ENCODE measurements at places on chromosomes 6 and 20. TPM values are rescaled to one million over a fixed set of nuclear protein-coding genes. Genes with fewer than 3 reads are reported as not detected.

Gene SUMO4
- 2.4 TPM for total RNA-seq

Gene RIPPLY2
- not detected for total RNA-seq

Gene PGC
- not detected for total RNA-seq

GRCh38 chr20:53736757-53737395 lies 143.2 kb upstream of the ZNF217 start:
- DNase-seq: no peak

DNA sequence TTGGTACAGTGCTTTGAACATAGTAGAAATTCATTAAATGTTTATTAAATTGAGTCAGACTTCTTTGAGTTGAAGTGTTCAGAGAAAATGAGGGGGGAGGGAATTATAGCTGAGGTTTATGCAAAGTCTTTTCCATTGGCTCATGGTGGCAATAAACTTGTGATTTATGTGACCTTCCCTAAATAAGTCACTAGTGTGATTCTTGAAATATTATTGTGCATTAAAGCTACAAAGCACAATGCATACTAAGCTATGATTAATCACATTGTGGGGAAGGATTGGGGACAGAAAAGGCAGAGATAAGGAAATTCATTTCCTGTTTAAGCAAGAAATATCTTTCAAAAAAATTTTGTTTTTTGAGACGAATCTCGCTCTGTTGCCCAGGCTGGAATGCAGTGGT lies 877.5 kb downstream of the TFAP2A start:
- DNase-seq: no peak

GRCh38 chr6:54426995-54427394 lies 118.8 kb downstream of the TINAG start:
- no peak for DNase-seq

GRCh38 chr6:130240232-130240631 lies 17.5 kb upstream of the SAMD3 start:
- DNase-seq: no peak

- DNase-seq: no peak
Measured at GRCh38 chr6:3247255-3248146, 11.2 kb upstream of the PSMG4 start.

DNA sequence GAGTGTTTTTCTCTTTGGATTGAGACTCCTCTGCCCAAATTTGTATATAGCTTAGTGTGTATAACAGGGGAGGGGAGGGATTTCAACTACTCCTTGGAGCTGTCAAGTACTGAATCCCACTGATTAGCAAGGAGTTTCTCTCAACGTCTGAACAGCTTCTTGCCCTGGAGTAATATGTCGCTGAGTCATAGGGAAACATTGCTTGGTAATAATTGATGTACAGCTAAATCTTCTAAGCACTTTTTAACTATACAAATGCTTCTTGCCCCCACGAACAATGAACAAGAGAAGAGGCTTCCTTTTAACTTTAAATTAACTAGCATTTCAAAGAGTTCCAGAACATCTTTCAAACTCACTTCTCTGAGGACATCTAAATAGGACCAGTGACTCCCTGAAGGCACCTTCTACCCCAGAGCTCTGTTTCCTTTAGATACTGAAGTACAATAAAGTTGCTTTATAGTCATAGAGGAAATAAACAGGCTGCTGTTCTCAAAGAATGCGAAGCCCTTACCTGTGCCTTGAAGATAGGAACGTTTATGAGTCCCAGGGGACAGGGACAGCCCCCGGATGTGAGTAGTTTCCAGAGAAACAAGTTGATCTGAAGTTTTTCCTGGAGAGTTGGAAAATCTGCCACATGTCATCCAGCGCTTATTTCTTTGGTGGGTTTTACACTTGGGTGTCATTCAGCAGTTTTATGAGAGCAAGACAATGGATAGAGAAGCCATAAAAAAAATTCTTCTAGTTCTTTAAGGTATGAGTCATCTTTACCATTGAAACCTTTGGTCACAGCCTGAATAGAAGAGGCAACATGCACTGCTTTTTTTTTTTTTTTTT lies 462.5 kb upstream of the BTBD3 start:
- DNase-seq: no peak

- DNase-seq: no peak
Measured at GRCh38 chr6:82872185-82872584, 193.5 kb downstream of the UBE3D start.

DNA sequence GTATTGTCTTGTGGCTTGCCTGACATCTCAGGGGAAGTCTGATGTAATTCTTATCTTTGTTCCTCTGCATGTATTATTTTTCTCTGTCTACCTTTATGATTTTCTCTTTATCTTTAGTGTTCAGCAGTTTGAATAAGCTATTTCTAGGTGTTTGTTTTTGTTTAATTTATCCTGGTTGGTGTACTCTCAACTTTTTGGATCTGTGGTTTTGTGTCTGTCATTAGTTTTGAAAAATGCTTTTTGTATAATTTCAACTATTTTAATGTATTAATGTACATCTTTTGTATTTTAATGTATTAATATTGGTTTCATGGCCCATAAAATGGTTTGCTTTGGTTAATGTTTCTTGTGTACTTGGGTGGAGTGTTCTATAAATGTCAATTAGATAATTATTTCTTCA lies 15.9 kb upstream of the APCDD1L start:
- no peak for DNase-seq

DNA sequence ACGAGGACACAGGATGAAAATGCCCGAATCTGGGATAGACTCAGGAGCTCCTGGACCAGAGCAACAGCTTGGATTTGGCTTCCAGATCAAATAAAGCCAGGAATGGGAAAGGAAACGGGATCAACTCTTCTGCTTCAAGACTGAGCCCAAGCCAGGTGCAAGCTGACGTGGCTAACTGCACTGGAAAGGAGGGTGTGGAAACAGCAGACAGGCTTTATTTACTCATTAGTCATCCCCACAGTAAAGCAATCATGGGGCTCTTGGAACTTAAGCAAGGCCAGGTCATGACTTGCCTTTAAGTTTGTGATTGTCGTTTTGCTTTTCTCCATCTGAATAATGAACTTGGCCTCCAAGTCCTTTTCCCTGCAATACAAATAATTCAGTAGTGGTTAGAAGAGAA lies 45.2 kb downstream of the KIF16B start:
- no peak for DNase-seq

DNA sequence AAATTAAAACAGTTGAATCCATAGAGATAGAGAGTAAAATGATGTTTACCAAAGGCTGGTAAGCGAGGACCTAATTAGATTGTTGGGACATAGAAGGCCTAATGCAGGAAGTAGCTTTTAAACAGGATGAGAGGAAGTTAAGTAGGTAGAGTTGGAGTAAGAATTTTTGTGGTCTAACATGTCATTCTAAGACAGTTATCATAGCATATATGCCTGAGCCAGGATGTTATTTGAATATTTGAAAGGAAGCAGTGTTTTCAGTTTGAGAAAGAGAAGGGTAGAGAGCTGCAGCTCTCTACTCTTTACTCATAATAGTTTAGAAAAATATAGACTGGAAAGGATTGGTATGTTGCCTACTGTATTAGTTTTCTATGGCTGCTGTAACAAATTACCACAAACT lies 121.6 kb downstream of the MEI4 start:
- DNase-seq: no peak

GRCh38 chr6:111276335-111276734 lies 189.0 kb downstream of the SLC16A10 start:
- no peak for DNase-seq

DNA sequence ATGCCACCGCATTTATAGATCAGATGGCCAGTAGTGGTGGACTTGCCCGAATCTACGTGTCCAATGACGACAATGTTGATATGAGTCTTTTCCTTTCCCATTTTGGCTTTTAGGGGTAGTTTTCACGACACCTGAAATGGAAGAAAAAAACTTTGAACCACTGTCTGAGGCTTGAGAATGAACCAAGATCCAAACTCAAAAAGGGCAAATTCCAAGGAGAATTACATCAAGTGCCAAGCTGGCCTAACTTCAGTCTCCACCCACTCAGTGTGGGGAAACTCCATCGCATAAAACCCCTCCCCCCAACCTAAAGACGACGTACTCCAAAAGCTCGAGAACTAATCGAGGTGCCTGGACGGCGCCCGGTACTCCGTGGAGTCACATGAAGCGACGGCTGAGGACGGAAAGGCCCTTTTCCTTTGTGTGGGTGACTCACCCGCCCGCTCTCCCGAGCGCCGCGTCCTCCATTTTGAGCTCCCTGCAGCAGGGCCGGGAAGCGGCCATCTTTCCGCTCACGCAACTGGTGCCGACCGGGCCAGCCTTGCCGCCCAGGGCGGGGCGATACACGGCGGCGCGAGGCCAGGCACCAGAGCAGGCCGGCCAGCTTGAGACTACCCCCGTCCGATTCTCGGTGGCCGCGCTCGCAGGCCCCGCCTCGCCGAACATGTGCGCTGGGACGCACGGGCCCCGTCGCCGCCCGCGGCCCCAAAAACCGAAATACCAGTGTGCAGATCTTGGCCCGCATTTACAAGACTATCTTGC lies 725 bp downstream of the EEF1A1 start:
- peak; percentile 83 for DNase-seq

- DNase-seq: peak; percentile 70
Measured at GRCh38 chr6:56851541-56852259, 103.2 kb upstream of the BEND6 start.

GRCh38 chr6:12536416-12536815 lies 180.2 kb upstream of the PHACTR1 start:
- no peak for DNase-seq

- no peak for DNase-seq
Measured at GRCh38 chr20:7770578-7770977, 169.7 kb downstream of the HAO1 start.

- DNase-seq: no peak
Measured at GRCh38 chr6:22766979-22767378, 197.6 kb downstream of the HDGFL1 start.

All from Karpas-422 (cell line).